ENCODE measurements at places on chromosomes 16 and 17.

DNA sequence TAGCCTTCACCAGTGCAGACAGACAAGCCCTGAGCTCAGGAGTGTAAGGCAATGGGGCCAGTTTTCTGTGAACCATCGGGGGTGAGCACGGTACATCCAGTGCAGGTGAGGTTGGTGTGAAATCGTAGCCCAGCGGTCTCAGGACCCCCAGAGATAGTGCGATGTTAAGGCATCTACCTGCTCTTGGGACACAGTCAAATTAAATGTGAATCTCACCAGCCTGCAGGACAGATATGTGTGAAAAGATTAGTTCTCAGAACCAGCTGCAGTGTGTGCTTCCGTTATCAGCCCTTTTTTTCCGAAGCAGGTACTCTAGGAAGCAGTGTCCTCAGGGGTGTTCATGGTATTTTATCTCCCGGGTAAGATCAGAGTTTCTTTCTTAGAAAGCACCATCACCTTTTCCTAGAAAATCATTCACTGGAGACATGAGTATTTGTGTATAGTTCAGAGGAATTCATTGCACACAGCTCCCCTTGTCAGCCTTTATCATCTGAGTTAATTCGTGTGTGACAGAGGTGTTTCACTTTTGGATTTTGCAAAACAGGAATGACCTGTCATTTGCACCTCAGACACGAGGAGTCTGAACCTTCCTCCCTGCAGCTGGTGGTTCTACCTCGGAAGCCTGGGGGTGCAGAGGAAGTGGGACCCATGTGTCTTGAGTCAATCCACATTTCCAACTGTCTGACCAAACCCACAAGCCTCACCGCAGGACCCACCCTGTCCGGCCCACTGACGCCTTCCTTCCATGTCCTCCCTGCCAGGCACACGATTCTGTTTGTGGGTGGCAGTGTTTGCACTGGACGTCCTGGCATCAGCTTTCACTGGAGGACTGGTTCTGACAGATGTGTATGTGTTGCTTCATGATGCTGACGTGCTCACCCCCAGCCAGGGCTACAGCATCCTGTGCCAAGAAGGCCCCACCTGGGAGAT lies 107.8 kb downstream of the CLEC16A start:
- DNase-seq = no peak

- no peak for DNase-seq
These were observed 33.8 kb upstream of the SALL1 start for GRCh38 chr16:51184702-51185433.

DNA sequence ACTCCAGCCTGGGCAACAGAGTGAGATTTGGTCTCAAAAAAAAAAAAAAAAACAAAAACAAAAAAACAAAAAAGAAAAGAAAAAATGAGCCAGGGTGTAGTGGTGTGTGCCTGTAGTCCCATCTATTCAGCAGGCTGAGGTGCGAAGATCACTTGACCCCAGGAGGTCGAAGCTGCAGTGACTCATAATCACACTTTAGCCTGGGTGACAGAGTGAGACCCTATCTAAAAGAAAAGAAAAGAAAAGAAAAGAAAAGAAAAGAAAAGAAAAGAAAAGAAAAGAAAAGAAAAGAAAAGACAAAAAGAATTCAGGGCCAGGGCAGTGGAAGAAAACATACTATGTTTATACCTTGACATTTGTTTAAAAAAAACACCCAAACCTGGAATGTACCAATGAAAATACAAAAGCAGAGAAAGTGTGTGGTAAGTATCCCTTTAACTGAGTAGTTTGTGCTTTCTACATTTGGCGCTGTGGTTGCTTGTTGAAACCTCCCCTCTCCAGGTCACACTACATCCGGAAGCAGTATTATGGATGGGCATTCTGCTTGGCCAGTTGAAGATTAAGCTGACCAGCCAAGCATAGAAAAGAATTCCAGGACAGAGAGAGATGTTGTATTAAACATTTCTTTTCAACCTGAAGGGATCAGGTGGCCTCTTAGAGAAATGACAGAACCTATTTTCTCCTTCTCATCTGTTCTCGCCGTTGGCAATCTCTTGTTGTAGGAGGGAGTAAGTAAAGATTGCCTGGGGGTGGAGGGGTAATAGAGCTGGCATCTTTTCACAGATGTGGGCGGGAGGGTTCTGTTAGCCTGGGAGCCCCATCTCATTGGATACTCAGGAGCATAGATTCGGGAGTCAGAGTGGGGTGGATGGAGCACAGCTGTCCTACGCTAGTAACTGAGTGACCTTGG lies 12.1 kb upstream of the PRKCB start:
- DNase-seq = no peak

- no peak for DNase-seq
These were observed 152.5 kb downstream of the RBFOX3 start for GRCh38 chr17:79458356-79458755.

DNA sequence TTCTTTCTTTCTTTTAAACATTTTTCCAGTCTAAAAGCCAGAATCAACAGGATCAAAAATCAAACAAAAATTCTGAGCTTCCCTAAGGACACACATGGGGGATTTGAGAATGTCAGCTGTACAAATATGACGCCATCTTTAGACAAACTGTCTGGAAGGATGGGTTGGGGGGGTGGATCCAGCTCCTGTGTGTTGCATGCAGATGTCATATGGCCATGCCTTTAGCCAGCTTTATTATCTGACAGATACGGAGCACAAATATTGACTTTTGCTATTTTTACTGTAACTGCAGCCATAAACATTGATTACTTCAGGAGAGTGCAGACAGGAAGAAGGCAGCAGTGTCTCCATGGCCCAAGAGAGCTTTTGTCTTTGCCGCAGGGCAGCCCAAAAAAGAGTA lies 279.4 kb upstream of the ELAC2 start:
- no peak for DNase-seq

- DNase-seq = no peak
These were observed 13.8 kb downstream of the MLYCD start for GRCh38 chr16:83912519-83913244.

DNA sequence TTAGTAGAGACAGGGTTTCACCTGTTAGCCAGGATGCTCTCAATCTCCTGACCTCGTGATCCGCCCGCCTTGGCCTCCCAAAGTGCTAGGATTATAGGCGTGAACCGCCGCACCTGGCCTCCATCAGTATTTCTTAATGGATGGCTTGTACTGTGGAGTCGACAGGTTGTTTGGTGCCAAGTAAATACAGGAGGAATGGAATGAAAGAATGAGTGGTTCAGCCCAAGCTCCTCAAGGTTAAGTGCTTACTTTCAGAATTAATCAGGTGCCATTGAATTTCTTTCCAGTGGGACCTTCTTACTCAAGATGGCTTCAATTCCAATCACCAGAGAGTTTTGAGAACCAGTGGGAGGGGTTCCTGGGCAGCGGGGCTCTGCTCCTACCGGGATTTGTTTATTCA lies 25.0 kb downstream of the ALOX15 start:
- no peak for DNase-seq

DNA sequence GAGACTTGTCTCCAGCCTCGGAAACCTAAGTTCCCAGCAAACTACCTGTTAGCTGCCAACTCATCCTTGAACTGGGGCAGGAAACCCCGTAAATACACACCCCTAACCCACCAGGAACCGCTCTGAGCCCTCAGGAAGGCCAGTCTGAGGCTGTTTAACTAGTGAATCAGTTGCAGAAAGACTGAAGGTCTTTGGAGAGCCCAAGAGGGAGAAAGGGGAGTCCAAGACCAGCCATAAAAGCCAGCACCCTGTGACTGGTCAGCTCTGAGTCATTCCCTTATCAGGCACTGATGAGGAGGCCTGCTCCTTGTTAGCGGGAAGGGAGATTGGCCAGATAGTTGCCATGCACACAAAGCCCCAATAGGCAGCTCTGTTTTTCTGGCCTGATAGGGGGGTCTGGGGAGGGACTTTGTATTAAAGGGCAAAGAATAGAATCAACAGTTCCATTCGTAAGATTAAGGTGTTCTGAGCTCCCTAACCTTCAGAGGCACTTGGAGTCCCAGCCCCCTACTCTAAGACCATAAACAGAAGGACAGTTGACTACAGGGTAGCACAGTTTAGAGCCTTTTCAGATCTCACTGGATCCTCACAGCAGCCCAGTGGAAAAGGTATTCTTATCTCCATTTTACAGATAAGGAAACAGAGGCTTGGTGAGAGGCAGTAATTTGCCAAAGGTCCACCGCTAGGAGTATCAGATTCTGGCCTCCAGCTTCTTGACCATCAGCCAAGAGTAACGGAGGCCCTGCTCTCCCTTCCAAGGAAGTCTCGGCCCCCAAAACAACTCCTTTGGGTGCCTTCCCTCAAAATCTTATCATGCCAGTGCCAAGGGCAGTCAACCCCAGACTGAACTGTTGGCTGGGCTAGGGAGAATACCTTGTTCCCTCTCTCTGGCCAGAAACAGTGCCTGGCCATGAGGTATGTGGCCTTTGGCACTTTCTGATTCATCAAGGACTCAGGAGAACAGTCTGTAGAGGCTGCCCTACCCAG lies 2.2 kb upstream of the KRT19 start:
- DNase-seq = peak; percentile 62

GRCh38 chr17:73304971-73305812 lies 6.6 kb downstream of the CDC42EP4 start:
- DNase-seq = no peak

GRCh38 chr16:30724641-30725417 lies 23.4 kb upstream of the PHKG2 start:
- DNase-seq = no peak

- no peak for DNase-seq
These were observed 32.5 kb downstream of the RANBP10 start for GRCh38 chr16:67773569-67774456.

- no peak for DNase-seq
These were observed 20.6 kb upstream of the B4GALNT2 start for GRCh38 chr17:49111934-49112333.

- no peak for DNase-seq
These were observed 1.7 kb downstream of the ACADVL start for GRCh38 chr17:7221278-7222092.

DNA sequence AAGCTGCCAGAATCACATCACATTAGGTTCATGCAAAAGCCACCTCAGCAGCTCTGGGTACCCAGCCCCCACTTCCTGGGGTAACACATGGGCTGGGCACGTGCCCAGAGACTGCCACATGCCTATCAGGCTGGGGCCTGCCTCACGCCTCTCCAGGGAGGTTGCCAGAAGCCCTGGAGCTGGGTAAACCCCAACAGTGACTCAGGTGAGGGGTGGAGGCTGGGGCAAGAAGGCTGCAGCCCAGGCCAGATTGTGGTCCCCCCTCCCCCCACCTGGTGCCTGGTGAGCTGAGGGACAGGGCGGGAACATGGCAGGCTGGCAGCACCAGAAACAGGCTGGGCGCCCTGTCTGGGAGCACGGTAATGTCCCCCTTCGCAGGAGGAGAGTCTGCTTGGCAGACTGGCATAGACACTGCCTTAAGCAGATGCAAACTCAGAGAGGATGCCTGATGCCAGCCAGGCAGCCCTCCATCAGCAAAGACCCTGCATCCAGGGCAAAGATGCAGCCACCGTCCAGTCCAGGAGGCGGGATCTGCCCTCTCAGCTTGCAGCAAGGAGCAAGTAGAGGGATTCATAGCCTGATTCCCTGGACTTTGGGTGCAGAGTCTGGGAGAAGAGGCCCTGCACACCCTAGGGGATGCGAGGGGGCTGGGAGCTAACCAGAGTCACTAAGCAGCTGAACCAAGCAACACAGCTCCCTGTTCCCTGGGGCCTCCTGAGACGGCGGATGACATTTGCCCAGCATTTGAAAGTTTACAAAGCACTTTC lies 28.8 kb downstream of the NGFR start:
- DNase-seq = no peak

DNA sequence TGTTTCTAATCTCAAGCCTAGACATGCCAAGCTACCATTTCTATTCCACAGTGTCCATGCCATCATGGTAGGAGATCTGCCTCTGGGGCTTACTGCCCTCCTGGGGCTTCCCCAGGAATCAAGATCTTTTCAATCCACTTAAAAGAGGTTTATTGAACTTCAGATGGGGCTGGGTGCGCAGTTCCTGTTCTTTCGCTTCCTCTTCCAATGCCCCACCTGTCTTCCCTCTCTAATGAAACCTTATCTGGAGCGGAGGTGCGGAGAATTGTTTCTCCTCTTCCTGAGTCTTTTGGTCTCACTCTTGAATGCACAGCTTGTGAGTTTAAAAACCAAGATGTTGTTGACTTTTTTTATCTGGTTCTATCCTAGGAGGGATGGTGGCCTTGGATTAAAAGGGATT lies 30.4 kb upstream of the METTL16 start:
- no peak for DNase-seq

DNA sequence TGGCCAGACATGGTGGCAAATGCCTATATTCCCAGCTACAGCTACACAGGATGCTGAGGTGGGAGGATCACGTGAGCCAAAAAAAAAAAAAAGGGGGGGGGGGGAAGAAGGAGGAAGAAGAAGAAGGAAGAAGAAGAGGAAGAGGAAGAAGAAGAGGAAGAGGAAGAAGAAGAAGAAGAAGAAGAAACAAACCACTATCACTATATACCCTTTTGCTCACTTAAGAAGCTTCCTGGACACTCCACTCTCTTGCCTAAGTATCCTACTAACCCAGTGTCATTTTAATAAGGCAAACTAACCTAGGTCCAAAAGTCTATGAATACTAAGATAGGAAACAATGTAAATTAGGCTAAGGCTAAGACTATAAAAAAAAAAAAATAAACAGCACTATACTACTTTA lies 54.8 kb downstream of the GPATCH8 start:
- no peak for DNase-seq

DNA sequence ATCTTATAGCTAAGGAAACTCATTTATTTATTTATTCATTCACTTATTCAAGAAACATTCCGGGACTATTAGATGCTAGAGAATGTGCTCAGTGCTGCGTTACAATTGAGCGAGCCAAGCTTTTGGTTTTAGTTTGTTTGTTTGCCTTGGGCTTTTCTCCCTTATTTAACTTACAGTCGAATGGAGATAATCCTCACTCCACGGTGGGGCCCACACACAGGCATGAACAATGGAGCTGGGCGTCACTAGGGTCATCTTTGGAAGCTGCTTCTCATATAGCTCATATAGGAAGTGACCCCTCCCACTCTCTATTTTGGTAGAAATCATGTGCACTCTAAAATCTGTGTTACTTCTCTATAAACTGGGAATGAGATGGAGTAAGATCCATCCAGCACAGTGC lies 210.0 kb downstream of the TMEM114 start:
- no peak for DNase-seq

DNA sequence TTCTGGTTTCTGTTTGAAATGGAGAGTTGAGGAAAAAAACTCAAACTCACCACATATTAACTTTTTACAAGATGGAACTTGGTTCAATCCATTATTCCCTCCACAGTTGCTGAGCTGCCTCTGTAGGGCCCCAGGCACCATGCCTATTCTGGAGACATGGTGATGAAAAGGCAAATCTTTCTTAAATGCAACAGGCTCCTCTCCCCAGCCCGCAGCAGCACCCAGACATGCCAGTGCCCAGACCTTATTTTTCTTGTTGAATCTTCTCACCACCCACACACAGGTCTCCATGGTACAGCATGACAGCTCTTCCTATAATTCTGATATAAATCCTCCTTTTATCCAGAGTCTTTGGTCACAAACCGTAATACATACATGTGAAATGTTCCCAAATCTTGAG lies 7.6 kb downstream of the CYTH1 start:
- no peak for DNase-seq
